ENCODE measurements at places on chromosomes 6 and 20.

DNA sequence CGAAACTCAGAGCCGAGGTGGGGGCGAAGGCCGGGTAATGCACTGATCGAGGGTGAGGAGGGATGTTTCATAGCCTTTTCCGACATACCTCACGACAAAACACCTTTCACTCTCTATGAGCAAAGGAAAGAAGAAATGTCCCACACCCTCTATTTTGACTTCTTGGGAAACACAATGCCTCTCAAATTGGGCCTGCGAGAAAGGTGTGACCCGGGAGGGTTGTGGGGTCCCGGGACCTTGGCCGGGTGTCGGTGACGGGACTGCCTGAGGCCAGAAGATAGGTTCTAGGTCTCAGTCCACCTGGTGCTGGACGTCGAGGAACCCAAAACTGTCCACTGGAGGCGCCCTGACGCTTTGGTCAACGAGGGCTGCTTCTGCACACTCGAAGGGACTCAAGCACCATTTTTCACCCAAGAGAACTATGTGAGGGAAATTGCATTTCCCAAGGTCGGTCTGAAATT, 41.1 kb upstream of the OSTM1 start:
- no peaks in the 10 kb centered on the region for H3K27me3 ChIP-seq
- H3K4me3 ChIP-seq: no peak overlapping the region
- peaks cover 32% of the 10 kb centered on the region for H3K4me1 ChIP-seq
- peak; percentile 73 for DNase-seq

- no peaks in the 10 kb centered on the region for H3K4me1 ChIP-seq
- DNase-seq: no peak
- no peak overlapping the region for H3K4me3 ChIP-seq
- no peak overlapping the region for H3K27ac ChIP-seq
- no peaks in the 10 kb centered on the region for H3K27me3 ChIP-seq
- H3K36me3 ChIP-seq: no peaks in the 10 kb centered on the region
Measured at GRCh38 chr6:78513856-78514255, 353.5 kb upstream of the IRAK1BP1 start.

DNA sequence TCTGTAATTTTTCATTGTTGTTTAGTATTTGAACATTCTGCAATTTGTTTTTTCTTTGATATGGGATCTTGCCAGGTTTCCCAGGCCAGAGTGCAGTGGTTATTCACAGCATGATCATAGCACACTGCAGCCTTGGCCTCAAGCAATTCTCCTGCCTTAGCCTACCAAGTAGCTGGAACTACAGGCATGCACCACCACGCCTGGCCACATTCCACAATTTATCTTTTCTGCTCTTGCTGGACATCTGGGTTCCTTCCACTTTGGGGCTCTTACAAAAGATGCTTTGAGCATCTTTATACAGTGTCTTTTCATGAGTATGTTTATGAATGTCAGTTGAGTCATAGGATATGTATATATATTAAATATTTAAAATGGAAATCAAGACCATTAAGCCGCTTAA, 42.0 kb downstream of the PGM3 start:
- no peaks in the 10 kb centered on the region for H3K27me3 ChIP-seq
- H3K4me3 ChIP-seq: no peak overlapping the region
- DNase-seq: no peak
- no peaks in the 10 kb centered on the region for H3K4me1 ChIP-seq
- H3K27ac ChIP-seq: no peak overlapping the region
- peaks cover 42% of the 10 kb centered on the region for H3K36me3 ChIP-seq

DNA sequence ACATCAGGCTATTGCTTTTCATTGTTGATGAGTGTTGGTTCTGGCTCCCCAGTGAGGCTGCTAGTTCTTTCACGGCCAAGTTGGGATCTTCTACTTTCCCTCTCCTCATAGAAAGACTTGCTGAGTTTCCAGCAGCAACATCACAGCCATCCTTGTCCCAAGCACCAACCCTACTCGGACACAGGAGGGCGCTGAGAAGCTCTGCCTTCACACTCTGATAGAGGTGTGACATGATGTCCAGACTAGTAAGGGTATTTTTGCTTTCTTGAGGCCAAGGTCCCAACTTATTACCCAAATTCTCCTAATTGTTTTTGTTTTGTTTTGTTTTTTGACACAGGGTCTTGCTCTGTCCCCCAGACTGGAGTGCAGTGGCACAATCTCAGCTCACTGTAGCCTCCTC, 3.0 kb upstream of the GCM1 start:
- H3K27me3 ChIP-seq: no peaks in the 10 kb centered on the region
- no peaks in the 10 kb centered on the region for H3K4me1 ChIP-seq
- no peak for DNase-seq
- no peaks in the 10 kb centered on the region for H3K36me3 ChIP-seq
- H3K27ac ChIP-seq: no peak overlapping the region

GRCh38 chr6:12327391-12327790, 37.2 kb downstream of the EDN1 start:
- no peaks in the 10 kb centered on the region for H3K36me3 ChIP-seq
- H3K4me3 ChIP-seq: no peak overlapping the region
- no peak for DNase-seq
- no peaks in the 10 kb centered on the region for H3K4me1 ChIP-seq
- H3K27me3 ChIP-seq: no peaks in the 10 kb centered on the region

DNA sequence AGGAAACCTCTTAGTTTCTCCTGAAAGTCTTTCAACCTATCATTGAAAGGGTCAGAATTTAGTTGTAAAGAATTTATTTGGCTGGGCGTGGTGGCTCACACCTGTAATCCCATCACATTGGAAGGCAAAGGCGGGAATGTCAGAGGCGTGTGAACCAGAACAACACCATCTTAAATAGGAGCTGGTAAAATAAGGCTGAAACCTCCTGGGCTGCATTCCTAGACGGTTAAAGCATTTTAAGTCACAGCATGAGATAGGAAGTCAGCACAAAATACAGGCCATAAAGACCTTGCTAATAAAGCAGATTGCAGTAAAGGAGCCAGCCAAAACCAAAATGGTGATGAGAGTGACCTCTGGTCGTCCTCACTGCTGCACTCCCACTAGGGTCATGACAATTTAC, 29.6 kb downstream of the OR2B2 start:
- no peak overlapping the region for H3K27ac ChIP-seq
- no peaks in the 10 kb centered on the region for H3K4me1 ChIP-seq
- H3K36me3 ChIP-seq: no peaks in the 10 kb centered on the region
- no peak for DNase-seq

DNA sequence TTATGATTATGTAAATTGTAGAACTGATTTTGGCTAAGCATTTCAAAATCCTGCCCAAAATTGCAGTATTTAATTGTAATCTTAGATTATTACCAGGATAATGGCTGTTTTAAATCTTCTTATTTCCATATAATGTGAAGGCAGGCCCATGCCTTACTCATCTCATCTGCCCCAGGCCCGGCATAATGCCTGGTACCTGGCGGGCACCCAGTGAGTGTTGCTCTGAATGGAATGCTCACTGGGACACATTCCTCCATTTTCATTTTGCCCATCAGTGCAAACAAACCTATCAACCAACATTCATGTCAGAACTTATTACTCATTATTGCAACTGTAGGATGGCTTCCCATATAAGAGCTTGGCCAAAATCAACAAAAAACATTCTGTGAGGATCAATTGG, 22.8 kb downstream of the SAMD5 start:
- H3K4me3 ChIP-seq: no peak overlapping the region
- no peaks in the 10 kb centered on the region for H3K36me3 ChIP-seq
- no peak overlapping the region for H3K27ac ChIP-seq
- DNase-seq: no peak
- peaks cover 7% of the 10 kb centered on the region for H3K4me1 ChIP-seq

DNA sequence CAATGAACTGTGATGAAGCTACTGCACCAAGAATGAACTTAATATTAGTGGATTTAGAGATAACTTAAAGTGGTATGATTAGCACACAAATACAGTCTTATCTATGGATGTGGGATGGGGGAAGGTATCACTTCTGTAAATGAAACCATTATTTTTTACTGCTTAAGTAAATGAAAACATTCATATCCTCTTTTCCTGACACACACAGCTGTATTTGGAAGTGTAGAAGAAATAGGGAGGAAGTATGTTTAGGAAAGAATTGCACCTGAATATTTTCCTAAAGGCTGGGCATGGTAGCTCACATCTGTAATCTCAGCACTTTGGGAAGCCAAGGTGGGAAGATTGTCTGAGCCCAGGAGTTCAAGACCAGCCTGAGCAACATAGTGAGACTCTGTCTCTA, 96.8 kb downstream of the HIVEP2 start:
- no peak overlapping the region for H3K4me3 ChIP-seq
- peaks cover 52% of the 10 kb centered on the region for H3K4me1 ChIP-seq
- no peaks in the 10 kb centered on the region for H3K36me3 ChIP-seq
- no peaks in the 10 kb centered on the region for H3K27me3 ChIP-seq
- no peak for DNase-seq

DNA sequence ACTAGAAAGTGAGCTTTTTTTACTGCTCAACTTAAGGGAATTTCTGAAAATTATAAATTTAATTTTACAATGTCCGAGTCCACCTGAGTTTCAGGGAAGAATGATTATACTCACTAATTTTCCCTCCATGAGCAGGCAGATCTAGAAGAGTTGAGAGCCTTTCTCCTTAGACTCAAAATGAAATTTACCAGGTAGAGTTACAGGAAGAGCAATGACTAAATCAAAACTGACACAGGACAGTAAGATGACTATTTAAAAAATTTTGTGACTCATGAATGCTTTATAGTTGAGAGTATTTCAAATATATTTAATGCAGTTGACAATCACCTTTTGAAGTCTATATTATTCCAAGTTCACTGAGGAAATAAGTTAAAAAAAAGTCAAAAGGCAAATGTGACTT, 198.1 kb upstream of the NRSN1 start:
- H3K27ac ChIP-seq: no peak overlapping the region
- no peaks in the 10 kb centered on the region for H3K36me3 ChIP-seq
- H3K27me3 ChIP-seq: no peaks in the 10 kb centered on the region

- no peak for DNase-seq
- no peaks in the 10 kb centered on the region for H3K27me3 ChIP-seq
- H3K4me1 ChIP-seq: peaks cover 27% of the 10 kb centered on the region
- no peaks in the 10 kb centered on the region for H3K36me3 ChIP-seq
- no peak overlapping the region for H3K4me3 ChIP-seq
- H3K27ac ChIP-seq: peak overlapping the region; percentile 78
Measured at GRCh38 chr20:51404297-51405060, 138.0 kb downstream of the NFATC2 start.

DNA sequence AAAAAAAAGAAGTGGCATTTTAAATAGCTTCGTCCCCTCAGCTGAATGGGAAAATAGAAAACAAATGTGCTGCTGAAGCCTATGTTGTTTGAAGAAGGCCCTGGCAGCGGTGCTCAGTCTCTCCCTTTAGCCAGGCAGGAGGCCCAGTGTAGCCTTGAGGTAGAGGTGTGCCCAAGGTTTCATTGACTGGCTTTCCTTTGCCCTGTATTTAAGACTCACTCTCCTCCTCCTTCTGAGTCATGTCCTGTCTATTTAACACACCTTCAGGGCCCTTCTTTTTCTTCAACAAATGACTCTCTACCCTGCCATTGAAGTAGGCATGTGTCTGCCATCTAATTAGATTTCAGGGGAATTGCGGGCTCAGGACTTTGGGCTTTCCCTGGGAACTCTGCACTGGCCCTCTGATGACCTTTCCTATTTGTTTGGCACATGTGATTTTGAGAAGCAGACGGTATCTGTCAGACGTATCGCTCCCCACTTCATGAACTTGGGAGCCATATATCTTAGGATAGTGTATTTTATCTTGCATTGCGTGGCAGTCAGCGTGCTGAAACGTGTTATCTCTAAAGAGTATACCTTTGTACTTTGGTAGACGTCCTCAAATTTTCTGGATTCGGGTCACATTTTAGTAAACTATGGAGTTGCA, 4.3 kb downstream of the TJAP1 start:
- no peaks in the 10 kb centered on the region for H3K36me3 ChIP-seq
- no peak overlapping the region for H3K4me3 ChIP-seq
- no peak for DNase-seq
- no peak overlapping the region for H3K27ac ChIP-seq
- H3K27me3 ChIP-seq: no peaks in the 10 kb centered on the region
- peaks cover 7% of the 10 kb centered on the region for H3K4me1 ChIP-seq

DNA sequence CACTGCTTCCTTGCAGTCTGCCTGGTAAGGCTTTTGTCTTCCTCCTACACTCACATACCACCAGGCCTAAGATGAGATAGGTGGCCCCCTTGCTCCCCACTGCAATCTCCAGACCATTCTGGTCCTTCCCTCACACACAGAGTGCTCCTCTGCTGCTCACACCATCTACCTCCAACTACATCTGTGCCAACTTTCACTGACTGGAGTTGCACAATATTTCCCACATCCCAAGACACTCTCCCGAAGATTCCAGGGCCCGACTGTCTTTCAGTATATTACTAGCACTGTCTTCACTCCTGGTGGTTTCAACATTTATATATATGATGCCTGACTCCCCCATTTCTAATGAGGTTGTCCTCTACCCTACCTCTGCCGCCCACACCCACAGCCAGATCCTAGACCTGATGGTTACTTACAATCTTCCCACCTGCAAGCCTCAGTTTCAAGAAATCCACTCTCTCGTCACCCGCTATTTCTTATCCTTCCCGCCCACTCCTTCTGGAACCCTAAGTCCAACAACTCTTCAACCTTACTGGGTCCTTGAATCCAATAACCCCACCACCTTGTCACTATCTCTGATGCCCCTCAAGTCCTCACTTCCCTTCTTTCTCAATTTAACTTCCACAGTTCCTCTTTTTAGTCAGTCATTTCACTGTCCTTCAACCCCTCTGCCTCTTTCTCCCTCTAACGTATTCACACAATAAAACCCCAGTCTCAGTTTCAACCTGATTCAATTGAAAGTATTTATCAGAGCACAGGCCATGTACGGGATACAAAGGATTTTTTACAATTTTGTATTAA, 21.6 kb downstream of the RALGAPA2 start:
- H3K27ac ChIP-seq: no peak overlapping the region
- no peaks in the 10 kb centered on the region for H3K4me1 ChIP-seq
- no peaks in the 10 kb centered on the region for H3K36me3 ChIP-seq
- no peaks in the 10 kb centered on the region for H3K27me3 ChIP-seq

DNA sequence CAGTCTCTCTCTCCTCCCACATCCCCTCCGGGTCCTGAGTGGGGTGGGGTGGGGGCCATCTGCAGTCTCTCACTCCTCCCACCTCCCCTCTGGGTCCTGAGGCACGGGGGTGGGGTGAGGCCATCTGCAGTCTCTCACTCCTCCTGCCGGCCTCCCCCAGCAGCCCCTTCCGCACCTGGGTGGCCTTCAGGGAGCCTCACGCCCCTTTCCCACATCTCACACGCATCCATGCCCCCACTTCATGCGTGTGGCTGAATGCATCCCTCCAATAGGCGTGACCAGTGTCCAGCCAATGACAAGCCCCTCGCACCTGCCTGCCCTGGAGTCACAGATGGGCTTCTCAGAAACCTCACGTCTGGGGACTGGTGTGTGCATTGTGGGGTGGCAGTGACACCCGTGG, 993 bp upstream of the SRMS start:
- H3K36me3 ChIP-seq: no peaks in the 10 kb centered on the region
- no peaks in the 10 kb centered on the region for H3K27me3 ChIP-seq
- H3K4me1 ChIP-seq: peaks cover 36% of the 10 kb centered on the region
- no peak for DNase-seq

All from Peyer's patch (tissue), 4 donors.